GM03348 (cell line): ENCODE measurements at places on chromosomes 2 and 18.

DNA sequence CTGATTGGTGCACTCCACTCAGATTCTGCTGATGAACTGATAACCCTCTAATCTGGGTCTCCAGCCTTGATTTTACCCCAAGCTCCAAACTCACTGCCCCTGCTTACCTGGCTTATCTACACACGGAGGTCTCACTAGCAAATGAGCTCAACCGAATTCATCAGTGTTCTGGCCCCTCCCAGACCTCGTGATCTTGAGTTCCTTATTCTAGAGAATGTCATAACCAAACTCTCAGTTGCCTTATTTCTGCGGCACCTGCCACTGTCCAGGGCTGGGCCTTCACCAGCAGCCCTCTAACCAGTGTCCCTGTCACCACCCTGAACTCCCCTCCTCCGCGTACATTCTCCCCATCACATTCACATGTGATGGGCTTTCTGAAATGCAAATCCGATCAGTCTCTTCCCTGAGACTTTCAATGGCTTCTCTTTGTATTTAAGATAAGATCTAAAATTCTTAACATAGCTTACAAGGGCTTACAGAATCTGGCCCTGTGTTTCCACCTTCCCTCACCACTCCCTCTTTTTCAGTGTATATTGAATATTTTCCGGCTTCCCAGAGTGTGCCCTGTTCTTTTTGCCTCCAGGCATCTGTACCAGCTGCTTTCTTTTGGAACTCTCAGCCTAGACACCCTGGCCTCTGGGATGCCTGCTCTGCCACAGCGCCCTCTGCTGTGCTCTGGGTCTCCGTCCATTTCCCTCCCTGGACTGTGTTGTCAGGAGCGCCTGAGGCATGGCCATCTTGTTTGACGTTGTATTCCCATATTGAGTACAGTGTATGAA is 31.1 kb downstream of the NAB1 start:
- no peak for DNase-seq

GRCh38 chr18:37769826-37770225 is 204.2 kb upstream of the CELF4 start:
- DNase-seq: no peak

- DNase-seq: no peak
These were observed 3.0 kb upstream of the NMUR1 start for GRCh38 chr2:231533086-231533776.

- DNase-seq: no peak
These were observed 157.1 kb upstream of the ZFP36L2 start for GRCh38 chr2:43383533-43383932.

- no peak for DNase-seq
These were observed 184.1 kb downstream of the HDAC4 start for GRCh38 chr2:239216614-239217273.

- DNase-seq: no peak
These were observed 23.7 kb downstream of the CYP27A1 start for GRCh38 chr2:218805627-218806026.

DNA sequence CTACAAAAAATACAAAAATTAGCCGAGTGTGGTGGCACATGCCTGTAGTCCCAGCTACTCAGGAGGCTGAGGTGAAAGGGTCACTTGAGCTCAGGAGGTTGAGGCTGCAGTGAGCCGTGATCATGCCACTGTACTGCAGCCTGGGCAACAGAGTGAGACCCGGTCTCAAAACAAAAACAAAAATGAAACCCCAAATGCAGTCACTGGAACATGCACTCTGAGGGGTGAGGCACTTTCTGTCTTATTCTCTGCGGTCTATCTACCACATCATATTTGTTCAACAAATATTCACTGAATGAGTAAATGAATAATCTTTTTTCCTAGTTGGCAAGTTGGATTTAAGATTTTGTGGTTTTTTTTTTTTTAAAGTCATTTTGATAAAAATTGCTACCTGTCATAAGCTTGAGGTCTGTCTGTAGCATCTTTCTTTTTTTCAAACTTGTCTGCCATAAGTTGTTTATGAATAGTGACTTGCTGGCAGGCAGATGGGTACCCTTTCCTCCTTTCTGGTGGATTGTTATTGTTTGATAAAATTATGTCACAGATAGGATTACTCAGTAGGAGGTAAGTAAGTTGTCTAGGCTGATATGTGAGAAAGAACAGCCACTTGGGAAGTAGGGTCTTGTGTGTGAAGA is 11.8 kb downstream of the CHRNA1 start:
- DNase-seq: no peak

DNA sequence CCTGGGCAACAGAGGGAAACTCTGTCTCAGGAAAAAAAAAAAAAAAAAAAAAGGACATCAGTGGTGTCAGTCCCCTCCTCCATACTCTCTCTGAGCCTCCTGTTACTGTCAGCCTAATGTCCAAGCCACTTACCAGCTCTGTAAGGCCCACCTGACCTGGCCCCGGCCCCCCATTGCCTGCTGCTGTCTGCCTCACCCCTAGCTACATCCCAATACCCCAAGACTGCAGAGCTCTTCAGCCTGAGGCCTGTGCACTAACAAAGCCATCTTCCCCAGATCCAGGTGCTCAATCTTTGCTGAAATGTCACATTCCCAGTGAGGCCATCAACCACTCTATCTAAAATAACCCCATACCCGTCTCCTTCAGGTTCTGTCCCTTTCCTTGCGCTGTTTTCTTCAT is 5.7 kb downstream of the ARMC9 start:
- no peak for DNase-seq

- no peak for DNase-seq
These were observed 531.2 kb downstream of the PIK3C3 start for GRCh38 chr18:42486271-42486670.

- no peak for DNase-seq
These were observed 31.9 kb upstream of the CYP1B1 start for GRCh38 chr2:38107738-38108410.

- no peak for DNase-seq
These were observed 119.8 kb downstream of the PTPN4 start for GRCh38 chr2:119879502-119879901.

GRCh38 chr2:118686346-118686745 is 161.1 kb downstream of the EN1 start:
- DNase-seq: peak; percentile 46

GRCh38 chr2:133790711-133791110 is 222.4 kb upstream of the NCKAP5 start:
- DNase-seq: peak; percentile 38
